ENCODE measurements at places on chromosomes 12 and 14.

DNA sequence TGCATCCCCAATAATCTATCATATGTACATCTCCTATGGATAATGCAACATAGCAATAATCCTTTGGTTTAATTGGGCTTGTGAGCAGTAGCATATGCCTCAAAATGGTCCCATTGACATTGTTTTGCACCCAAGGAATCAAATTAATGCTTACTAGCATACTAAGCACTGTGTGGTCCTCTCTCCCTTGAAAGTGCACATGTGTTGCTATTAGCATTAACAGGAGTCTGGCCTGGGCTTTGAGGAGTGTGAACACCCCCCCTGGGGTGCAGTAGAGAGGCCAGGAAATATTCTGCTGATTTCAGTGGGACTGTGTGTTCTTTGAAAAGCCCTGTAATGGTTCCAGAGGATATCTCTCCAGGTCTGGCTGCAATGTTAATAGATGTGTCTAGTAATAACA is 1148.4 kb downstream of the VRK1 start:
- no peak for DNase-seq

- no peak for DNase-seq
Observed at GRCh38 chr12:123229051-123229450, 3.9 kb downstream of the MPHOSPH9 start.

DNA sequence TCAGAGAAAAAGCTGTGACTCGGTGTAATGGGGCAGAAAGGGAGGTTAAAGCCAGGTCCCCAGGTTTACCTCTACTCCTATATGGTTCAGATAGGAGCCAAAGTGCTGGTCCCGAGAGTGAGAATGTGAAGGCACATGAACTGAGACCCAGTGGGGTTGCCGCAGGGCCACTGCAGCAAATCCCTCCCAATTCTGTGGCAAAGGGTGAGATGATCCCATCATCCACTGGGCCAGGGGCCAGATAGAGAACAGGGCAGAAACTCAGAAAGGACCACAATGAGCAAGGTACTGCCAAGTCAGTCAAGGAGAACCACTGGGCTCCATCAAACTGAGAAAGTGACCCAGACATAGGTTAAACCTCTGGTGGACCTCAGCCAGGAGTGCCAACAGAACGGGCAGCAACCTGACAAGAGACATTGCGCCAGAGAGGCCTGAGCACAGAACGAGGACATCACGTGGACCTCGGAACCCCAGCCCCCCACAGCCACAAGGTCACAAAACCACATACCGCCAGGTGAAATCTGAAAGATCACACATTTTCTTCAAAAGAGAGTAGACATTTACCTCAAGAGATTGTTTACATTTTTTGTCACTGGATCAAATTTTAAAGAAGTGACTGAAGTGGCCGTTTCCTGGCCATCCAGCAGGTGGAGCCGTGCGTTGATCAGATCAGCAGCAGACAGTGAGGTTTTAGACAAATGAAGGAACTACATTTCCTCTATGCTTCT is 20.5 kb upstream of the ITPR2 start:
- DNase-seq: peak; percentile 74

GRCh38 chr12:95763809-95764253 is 26.7 kb downstream of the NTN4 start:
- DNase-seq: no peak

DNA sequence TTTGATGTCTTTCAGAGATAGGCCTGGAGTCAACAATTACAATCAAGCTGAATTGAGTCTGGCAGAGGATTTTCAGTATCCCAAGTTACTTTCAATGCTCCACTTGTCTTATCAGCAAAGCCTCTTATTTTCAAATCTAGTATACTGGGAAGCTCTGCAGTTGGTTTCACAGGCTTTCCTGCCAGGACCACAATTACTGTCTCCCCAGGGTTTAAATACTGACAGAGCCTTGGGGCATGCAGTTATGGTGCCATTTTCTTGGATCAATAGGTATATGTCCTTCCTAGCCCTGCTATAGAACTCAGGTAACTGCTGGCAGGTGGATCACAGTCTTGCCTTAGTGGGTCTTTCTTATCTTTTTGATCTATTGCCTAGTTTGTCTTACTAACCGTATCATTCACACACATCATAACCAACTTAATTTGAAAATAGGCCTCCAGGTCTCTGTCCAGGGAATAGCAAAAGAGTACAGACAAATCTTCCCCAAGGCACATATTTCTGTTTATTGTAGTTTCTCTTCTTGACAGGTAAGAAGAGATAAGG is 22.4 kb upstream of the RNU6-8 start:
- DNase-seq: no peak

- no peak for DNase-seq
Observed at GRCh38 chr14:101905614-101906013, 58.8 kb upstream of the DYNC1H1 start.

DNA sequence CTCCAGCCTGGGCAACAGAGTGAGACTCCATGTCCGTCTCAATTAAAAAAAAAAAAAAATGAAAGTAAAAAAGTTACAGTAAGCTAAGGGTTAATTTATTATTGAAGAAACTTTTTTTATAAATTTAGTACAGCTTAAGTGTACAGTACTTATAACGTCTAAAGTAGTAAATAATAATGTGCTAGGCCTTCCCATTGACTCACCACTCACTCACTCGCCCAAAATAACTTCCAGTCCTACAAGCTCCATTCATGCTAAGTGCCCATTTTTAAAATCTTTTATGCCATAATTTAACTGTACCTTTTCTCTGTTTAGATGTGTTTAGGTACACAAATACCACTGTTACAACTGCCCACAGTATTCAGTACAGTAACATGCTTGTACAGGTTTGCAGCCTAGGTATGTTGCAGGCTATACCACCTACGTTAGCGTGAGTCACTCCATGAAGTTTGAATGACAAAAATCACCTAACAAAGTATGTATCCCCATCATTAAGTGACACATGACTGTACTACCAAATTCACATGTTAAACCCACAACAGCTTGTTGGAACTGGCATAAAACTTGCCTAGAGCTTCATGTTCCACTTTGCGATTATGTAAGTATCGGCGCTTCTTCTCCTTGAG is 10.7 kb downstream of the KANSL2 start:
- no peak for DNase-seq

DNA sequence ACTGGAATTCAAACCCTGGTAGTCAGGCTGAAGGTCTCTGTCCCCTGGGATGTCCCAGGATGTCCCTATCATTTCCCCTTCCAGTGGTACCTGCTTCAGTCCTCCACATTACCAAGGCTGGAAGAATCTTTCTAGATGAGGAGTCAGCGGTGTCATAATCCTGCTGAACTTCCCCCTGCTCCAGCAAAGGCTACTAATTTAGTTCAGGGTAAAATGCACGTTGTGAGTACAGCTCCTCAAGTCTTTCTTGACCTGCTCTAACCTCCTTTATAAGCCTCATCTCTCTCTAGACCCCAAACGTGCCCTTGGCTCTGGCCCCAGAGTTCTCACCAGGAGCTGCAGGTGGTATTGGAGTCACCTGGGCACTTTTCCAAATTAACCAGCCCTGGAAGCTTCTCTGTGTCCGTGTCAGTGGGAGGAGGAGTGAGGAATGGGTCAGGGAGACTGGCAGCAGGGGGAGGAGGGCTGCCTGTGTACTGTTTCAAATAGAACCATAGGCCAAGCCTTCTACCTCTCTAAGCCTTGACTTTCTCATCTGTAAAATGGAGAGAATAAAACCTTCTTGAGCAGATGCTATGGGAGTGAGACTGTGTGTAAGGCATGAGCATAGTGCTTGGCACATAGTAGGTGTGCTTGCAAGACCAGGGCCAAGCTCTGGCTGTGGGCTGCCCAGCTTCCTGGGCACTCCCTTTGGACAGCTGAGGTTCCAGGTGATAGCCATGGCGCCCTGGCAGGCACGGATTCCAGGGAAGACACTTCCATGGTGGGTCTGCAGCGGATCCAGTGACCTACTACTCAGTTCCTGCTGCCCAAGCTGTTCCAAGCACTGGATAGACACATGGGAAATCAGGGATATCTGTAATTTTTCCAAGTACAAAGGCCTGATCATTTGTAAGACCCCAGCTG is 24.5 kb downstream of the ASB2 start:
- DNase-seq: no peak

DNA sequence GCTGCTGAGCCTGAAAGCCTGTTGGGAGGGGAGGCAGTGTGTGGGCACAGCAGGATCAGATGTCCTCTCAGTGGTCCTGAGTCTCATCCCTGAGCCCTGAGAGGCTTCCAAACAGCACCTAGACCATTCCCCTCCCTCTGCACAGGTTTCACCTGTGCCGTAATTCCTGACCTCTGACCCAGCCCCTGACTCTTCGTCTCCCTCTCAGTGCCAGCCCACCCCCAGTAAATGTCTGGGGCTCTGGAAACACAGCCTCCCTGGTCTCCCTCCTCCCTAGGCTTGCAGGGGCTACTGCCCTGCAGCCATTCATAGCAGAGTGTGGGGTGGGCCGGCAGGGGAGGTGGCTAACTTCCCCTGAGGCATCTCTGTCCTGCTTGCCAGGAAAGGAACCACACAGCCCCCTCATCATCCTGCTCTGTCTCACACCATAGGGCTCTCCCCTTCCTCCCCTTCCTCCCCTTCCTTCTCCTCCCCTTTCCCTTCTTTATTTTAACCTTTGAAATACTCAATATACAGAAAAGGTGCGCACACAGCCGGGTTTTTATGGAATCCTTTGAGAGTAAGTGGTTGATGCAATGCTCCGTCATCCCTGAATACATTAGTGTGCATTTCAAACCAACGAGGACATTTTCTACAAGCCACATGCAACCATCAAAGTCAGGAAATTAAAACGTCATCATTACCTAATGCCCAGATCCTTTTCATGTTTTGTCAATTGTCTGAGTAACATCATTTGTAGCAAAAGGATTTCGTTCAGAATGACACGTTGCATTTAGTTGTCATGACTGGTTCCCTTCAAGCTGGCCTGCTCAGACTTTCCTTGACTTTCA is 67.0 kb downstream of the PRMT8 start:
- DNase-seq: no peak

GRCh38 chr14:100037353-100037752 is 27.9 kb upstream of the EVL start:
- DNase-seq: no peak

GRCh38 chr12:64390275-64390851 is at the start of gene C12orf56:
C12orf56 (minus strand) TSS chr12:64390758; CDS start chr12:64390565, 193 bp downstream.
- DNase-seq: peak; percentile 33

- DNase-seq: peak; percentile 34
Observed at GRCh38 chr12:131830914-131831571, 2.9 kb downstream of the MMP17 start.

- no peak for DNase-seq
Observed at GRCh38 chr14:67643713-67644112, 24.0 kb downstream of the ARG2 start.

GRCh38 chr12:56469007-56469930 is 891 bp downstream of the SPRYD4 start:
- DNase-seq: peak; percentile 14

DNA sequence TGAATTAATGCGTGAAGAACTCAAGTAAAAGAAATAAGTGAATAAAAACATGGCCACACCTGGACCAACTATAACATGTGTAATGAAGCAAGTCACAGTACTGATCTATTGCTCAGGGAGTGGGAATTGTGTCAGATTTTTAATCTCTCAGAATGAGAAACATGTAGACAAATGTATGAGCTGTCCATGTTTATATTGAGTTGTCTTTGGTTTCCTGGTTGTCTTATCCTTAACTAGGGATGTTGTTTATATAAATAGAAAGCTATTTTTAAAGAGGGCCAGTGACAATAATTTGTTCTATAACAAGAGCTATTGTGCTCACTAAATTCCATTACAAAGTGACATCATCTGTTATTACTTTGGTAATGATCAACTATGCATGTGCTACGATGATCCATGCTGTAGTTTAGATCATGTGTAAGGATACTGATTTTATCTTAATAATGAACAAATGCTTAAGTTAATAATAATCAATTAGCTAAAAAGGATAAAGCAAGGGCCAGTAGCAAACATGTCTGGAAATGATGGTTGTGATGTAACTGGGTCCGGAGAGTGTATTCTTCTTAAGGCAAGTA is 91.3 kb upstream of the RTL1 start:
- DNase-seq: no peak
